ENCODE measurements at places on chromosomes 7 and 10. TPM values are rescaled to one million over a fixed set of nuclear protein-coding genes. Genes with fewer than 3 reads are reported as not detected.

Gene AGMO
- total RNA-seq, result 3.0 TPM

Gene MEOX2
- total RNA-seq, result 1.3 TPM

Gene PDE1C
- 2.5 TPM for total RNA-seq

Gene CCDC172
- not detected for total RNA-seq

Gene PALS2
- total RNA-seq, result 5.0 TPM

Gene FLNC
- total RNA-seq, result 15.0 TPM
